ENCODE measurements at places on chromosomes 13 and 19.

DNA sequence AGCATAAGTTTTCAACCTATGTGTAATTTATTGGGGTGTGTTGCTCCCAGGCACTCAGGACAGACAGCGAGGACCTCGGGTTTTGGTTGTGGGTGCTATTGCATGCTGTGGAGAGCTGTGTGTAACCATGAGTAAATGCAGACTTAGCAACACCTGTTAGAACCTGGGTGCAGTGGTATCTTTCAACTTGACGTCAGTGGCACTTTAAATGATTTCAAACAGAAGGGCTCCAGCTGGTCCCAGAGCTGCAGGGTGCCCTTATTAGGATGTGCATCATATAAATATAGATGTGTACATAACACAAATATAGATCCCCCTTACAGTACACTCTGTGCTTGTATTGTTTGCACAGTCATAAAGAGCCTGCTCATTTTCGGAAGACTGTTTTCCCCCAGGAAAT is 228.3 kb upstream of the IRS2 start:
- DNase-seq: no peak

GRCh38 chr19:29714371-29714952 is 599 bp downstream of the C19orf12 start:
- no peak for DNase-seq

DNA sequence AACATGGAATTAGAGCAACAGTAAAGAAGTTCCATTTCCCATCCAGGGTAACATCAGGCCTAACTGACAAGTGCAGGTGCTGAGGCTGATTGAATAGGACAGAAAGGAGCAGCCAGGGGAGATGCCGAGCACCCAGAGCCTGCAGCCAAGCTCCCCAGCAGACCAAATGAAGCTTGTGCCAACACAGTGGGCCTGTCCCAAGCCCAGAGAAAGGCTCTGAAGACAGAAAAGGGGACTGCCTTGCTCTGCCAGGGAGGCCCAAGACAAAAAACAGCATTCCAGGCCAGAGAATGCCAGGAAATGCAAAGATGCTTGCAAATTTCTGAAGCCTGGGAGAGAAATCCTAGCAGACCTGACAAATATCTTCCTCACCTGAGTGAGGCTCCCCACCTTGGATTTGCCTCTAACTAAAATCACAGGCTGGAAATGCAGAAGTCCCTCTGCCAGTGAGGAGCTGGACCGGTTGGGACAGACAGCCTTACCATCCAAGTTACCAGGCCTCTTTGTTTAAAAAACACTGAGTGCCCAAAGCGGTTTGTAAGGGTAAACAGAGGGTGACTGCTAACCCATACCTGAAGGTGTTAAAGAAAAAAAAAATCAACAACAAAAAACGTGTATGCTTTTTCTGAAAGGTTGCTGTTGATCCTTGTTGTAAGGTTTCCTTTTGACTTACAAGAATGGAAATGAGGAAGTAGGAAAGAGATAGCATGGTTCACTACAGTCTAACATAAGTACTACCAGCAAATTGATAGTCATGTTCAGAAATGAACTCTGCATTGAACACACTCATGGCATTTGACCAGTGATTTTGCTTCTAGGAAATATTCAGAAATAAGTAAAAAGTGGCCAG is 11.8 kb upstream of the HMGB1 start:
- no peak for DNase-seq

DNA sequence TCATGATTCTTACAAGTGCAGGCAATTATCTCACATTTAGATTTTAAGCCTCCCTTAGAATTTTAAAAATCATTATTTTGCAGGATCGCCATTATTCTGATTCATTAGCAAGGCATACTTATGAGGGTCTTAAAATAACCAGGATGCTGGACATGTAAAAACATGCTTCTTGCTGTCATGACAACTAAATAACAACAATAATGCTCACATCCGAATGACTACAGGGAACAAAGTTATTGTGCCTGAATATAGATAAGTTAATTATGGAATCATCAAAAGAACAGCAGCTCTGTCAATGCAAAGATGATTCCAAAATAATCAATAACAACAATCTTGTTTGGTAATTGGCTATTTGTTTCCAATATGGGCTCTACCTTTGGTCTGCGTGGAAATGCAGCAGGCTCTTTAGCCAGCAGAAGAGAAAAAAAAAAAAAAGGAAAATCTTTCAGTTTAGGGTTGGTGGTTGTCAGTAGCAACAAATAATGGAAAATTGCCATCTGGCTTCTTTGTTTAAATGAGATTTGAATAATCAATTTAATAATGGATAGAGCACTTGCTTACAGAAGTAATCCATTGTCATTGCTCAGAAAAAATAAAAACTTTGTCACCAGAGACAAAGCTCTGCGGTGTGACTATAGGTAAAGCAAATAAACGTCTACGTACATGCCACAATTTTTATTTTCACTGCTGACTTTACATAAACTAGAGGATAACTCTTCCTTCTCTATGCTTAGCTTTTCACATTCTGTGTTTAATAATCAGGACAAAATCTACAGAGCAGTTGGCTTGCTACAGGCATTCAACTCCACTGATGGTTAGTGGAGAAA is 468.9 kb upstream of the TSHZ3 start:
- DNase-seq: no peak

- peak; percentile 89 for DNase-seq
Observed at GRCh38 chr19:47663911-47664771, 49.1 kb upstream of the EHD2 start.

- no peak for DNase-seq
Observed at GRCh38 chr19:55228015-55228391, 560 bp downstream of the TMEM86B start.

GRCh38 chr19:2511570-2511969 is 35.6 kb downstream of the GADD45B start:
- no peak for DNase-seq

DNA sequence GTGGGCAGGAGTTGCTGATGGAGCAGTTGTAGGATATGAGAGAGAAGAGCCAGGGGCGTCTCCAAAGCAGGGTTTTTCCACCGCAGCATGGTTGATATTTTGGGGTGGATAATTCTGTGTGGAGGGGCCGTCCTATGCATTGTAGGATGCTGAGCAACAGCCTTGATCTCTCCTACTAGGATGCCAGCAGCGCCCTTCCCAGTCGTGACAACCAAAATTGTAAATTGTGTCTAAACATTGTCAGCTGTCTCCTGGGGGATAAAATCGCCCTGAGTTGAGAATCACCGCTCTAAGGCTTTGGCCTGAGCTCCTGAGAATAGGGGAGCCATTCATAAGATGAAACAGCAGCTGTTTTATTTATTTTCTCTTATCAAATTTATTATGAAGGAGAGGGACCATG is 4.2 kb downstream of the CACNG8 start:
- no peak for DNase-seq

DNA sequence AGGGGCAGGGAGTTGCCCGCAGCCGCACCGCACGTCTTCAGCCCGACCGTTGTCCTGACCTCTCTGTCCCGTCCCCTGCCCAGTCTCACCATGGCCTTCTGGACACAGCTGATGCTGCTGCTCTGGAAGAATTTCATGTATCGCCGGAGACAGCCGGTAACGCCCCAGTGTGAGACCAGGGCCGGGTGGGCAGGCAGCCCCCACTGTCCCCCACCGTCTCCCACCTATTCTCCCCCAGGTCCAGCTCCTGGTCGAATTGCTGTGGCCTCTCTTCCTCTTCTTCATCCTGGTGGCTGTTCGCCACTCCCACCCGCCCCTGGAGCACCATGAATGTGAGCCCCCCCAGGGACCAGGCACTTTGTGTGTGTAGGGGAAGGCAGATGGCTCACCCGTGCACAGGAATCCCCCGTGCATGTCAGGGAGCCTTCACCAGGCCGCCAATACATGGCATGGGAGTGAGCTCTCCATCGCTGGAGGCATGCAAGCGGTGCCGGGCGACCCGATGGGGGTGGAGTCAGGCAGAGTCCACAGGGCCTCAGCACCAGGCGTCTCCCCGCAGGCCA is 1.4 kb downstream of the ABCA7 start:
- DNase-seq: no peak

DNA sequence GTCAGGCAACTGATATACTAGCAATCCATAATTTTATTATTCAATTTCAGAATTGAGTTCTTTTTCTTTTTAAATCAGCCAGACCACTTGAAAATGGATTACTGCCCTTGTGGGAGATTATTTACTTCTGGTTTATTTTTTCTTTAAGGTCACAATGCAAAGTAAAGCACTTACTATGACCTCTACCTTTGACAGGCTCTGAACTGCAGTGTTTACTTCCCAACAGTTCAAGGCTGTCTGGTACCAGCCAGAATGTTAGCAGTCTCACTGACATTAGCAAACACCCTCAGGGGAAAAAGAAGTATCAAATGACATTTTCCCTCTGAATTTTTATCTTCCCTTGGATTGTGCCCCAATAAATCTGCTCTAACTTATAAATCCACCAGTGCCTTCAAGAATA is 57.5 kb downstream of the RAP2A start:
- no peak for DNase-seq

- peak; percentile 41 for DNase-seq
Observed at GRCh38 chr13:36282821-36283432, 14.7 kb downstream of the CCDC169 start.

- DNase-seq: no peak
Observed at GRCh38 chr19:17872251-17873001, 681 bp downstream of the SLC5A5 start.

GRCh38 chr13:75512253-75512652 is 25.4 kb downstream of the COMMD6 start:
- DNase-seq: peak; percentile 13

DNA sequence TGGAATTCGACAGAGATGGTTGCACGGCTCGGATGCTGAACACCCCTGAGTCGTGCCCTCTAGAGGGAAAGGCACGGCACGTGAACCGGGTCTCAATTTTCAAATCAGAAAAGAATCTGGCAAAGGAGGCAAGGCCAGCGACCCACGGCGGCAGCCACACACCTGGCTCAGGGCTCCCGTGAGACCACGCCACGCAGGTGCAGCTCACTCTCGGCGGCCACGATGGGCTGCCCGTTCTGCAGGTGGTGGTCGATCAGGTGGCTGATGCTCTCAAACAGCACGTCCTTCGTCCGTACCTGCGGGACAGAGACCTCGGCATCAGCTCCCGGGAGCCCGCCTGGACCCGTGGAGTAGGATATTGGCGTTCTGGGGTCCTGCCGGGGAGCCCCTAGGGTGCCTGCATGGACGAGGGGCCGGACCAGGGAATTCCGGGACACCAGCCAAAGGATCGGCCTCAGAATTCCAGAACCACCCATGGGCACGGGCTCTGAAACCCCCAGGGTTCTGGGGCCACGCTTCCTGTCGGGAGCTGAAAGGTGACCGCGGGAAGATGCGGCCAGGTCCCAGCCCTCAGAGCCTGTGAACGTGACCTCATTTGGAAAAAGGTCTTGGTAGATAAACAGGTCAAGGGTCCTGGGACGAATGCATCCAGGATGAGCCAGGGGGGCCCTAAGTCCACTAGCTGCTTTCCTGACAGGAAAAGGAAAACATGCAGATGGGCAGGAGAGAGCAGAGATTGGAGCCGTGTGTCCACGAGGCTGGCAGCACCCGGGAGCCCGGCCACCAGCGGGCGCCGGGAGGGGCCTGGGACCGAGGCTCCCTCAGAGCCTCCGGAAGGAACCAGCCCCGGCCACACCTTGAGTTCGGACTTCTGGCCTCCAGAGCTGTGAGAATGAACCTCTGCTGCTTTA is 10.1 kb upstream of the C2CD4C start:
- no peak for DNase-seq

- no peak for DNase-seq
Observed at GRCh38 chr19:30688696-30689095, 316.5 kb downstream of the ZNF536 start.

GRCh38 chr19:45100846-45101252 is 7.9 kb downstream of the PPP1R37 start:
- no peak for DNase-seq

DNA sequence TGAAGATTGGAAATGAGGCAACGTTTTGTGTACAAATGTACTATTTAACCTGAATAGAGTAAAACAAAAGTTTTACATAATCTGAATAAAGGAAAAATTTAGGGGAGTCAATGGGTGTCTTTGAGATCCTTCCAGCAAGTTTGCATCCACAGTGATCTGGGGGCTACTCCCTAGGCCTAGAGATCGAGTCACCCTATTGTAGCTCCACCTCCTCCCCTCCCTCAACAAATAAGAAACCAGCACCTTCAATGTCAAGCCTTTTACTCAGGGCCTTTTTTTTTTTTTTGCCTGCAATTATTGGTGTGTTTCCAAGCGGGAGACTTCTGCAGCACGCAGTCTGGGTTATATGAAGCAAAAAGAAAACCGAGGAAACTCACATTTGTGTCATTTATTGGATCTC is 16.3 kb upstream of the RAP2A start:
- DNase-seq: no peak

- DNase-seq: peak; percentile 96
Observed at GRCh38 chr19:57947419-57948134, at the start of gene ZNF256. Gene ZNF256, minus strand, starts transcription at chr19:57947706. Its CDS starts 232 bp downstream, at chr19:57947474.

DNA sequence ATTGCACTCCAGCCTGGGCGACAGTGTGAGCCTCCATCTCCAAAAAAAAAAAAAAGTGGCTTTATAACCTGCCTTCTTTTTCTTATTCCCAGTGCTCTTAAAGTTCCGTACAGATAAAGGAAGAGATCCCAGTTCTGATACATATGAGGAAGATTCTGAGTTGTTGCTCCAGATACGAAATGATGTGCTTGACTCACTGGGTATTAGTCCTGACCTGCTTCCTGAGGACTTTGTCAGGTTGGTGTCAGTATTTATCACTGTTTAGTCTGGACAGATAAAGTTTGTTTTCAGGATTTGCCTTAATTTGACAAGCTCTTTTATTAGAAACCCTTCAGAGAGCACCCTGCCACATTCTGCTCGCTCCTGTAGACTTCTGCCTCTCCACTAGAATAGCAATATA is 33.9 kb downstream of the BBC3 start:
- DNase-seq: no peak

- no peak for DNase-seq
Observed at GRCh38 chr19:40272261-40272660, 12.9 kb downstream of the AKT2 start.

DNA sequence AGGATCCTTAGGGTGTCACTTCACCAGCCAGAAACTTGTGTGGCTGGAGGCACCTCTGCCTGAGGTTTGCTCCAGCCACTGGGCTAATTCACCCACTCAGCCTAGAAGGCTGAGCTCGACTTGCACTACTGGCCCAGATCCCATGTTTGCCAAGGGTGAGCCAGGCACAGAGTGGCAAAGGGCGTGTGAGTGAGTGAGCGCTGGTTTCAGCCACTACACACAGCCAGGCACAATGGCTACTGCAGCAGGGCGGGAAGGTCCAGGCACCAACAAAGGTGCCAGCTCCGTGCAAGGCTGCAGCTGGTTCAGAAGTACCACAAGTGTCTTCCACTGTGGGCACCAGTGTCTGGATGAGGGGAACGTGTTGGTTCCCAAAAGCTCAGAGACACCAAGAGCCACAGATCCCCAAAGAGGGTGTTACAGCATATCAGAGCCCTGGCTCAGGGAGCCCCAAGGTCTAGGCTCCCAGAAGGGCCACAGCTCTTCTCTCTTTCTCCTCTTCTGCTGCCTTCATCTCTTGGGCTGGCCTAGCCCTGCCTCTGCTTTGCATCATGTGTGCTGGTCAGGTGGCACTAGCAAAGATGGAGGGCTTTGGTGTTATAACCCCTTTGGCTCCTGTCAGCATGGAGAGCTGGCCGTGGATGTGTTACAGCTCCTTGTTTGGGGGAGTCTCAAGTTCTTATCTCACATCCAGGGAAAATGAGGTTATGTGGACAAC is 736.3 kb upstream of the KLHL1 start:
- DNase-seq: no peak

All from Ammon's horn (tissue), 1 donor.